Natural killer cell (primary cell): ENCODE measurements at places on chromosomes 11 and 22. TPM values are rescaled to one million over a fixed set of nuclear protein-coding genes. Genes with fewer than 3 reads are reported as not detected.

Gene SYT13
- total RNA-seq, result not detected

GRCh38 chr11:70365544-70365927 is 32.8 kb upstream of the CTTN start:
- no peak for DNase-seq

DNA sequence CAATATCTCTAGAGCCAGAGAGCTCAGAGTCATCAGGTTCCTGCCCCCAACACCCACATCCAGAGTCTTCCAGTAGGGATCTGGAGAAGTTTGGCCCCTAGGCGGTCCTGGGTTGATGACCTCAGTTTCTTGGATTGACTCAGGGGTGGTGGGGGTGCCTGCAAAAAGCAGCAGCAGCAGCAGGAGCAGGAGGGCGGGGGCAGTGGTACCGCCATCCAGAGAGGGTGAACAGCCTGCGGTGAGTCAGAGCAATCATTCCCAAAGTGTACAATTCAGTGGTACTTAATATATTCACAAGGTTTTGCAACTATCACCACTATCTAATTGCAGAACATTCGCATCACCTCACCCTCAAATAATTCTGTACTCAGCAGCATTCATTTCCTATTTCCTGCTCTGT is 9.9 kb upstream of the SEC14L3 start:
- DNase-seq, result no peak

DNA sequence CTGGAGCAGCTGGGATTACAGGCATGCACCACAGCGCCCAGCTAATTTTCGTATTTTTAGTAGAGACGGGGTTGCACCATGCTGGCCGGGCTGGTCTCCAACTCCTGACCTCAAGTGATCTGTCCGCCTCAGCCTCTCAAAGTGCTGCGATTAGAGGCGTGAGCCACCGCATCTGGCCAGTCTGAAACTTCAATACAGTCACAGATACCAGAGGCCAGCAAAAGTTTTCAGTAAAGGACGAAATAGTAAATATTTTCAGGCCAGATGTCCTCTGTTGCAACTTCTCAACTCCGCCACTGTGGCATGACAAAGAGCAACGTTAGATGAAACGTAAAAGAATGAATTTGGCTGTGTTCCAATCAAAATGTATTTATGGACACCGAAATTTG is 403.6 kb downstream of the MN1 start:
- DNase-seq, result no peak
